Activated T-helper 1 cell treated with Interleukin-2 at 50 U/mL for 16 hours (primary cell): ENCODE measurements at places on chromosomes 5 and 9.

DNA sequence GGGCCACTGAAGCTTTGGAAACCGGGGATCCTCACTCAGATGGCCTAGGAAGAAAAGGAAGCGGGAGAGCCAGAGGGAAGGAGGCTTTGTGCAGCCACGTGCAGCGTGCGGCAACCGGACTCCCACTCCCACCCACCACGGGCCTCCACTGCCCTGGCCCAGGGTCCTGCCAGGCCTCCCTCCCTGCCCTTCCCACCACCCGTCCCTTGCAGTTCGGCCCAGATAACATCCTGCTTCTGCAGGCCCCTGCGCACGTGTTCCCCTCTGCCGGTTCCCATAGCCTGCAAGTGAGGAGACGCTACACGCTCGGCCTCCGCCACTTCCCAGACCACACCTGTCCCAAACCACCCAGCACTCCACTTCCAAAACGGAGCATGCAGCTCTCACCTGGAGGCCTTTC lies 4.3 kb upstream of the LHX3 start:
- no peak for DNase-seq

DNA sequence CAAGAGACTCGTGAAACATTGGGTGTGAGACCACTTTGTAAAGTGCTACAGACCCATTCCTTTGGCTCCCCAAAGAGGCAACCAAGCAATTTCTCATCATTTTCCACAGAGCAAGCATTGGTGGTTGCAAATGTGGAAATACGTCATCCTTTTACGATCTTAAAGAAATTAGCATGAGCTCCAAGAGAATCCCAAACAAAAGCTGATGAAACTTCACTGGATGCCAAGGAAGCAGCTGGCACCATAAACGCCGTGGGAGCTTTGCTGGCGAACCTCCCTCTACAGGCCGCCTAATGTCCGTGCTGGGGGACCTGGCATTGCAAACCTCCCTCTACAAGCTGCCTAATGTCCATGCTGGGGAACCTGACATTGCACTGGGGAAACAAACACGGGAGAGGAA lies 432.4 kb downstream of the ACTL7B start:
- DNase-seq = no peak

- DNase-seq = no peak
These were observed 2.8 kb upstream of the ZNF462 start for GRCh38 chr9:106859957-106860720.

- DNase-seq = no peak
These were observed 44.3 kb downstream of the EPB41L4A start for GRCh38 chr5:112374818-112375217.
